ENCODE measurements at places on chromosomes 4 and X. TPM values are rescaled to one million over a fixed set of nuclear protein-coding genes. Genes with fewer than 3 reads are reported as not detected.

GRCh38 chrX:77143907-77144306 lies 303.3 kb upstream of the FGF16 start:
- H3K4me1 ChIP-seq = no peaks in the 10 kb centered on the region
- H3K36me3 ChIP-seq = no peaks in the 10 kb centered on the region
- H3K4me3 ChIP-seq = no peak overlapping the region
- H3K27me3 ChIP-seq = no peaks in the 10 kb centered on the region
- DNase-seq = no peak

DNA sequence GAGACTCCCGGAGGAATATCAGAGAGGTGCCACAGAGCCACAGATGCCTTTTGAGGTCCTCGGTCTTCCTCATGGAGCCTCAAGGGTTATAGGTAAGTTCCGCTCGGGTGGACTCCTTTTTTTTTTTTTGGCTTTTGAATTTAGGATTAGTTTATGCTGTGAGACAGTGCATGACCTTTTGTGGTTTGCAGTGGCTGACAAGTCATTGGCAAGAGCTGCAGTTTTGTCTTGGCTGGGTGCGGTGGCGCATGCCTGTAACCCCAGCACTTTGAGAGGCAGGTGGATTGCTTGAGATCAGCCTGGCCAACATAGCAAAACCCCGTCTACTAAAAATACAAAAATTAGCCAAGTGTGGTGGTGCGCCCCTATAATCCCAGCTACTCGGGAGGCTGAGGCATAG lies 4.5 kb upstream of the GRSF1 start:
- no peak overlapping the region for H3K27ac ChIP-seq
- no peak overlapping the region for H3K4me3 ChIP-seq
- H3K36me3 ChIP-seq = no peaks in the 10 kb centered on the region
- no peaks in the 10 kb centered on the region for H3K27me3 ChIP-seq
- H3K4me1 ChIP-seq = peaks cover 29% of the 10 kb centered on the region
- DNase-seq = peak; percentile 47

DNA sequence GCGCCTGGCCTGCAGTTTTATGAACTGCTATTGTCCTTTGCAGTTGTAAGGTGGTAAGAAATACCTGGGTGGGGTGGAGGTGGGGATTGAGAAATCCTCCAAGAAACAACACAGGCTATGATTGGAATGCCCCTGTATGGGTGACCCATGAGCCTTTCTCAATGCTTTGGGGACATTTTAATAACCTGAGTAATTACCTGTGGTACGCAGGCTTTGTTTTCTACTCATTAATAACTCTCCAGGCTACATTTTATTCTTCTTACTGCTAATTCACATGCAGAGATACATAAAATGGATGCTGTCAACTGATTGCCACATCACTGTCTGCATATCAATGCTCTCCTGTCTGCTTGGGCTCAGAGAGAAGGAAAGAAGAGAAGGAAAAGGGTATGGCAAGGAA lies 41.8 kb downstream of the PHEX start:
- DNase-seq = no peak
- no peak overlapping the region for H3K27ac ChIP-seq
- no peaks in the 10 kb centered on the region for H3K27me3 ChIP-seq
- H3K4me3 ChIP-seq = no peak overlapping the region
- peaks cover 5% of the 10 kb centered on the region for H3K36me3 ChIP-seq

DNA sequence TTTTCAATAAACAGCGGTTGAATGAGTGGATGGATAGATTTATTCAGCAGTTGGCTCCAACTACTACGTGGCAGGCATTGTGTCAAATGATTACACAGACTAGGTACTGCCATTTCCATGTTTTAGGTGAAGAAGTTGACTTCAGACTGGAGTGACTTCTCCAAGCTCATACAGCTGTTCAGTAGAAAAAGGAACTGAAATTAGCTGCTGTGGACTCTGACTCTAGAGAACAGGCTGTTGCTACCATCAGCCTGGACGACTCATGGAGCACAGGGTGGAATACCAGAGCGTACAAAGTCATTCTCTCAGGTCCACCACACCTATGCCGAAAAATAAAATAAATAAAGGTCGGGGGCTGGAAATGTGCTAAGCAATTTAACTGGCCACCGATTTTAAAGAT lies 45.3 kb downstream of the TENM3 start:
- no peaks in the 10 kb centered on the region for H3K4me1 ChIP-seq
- H3K27ac ChIP-seq = no peak overlapping the region
- DNase-seq = no peak
- no peaks in the 10 kb centered on the region for H3K36me3 ChIP-seq

DNA sequence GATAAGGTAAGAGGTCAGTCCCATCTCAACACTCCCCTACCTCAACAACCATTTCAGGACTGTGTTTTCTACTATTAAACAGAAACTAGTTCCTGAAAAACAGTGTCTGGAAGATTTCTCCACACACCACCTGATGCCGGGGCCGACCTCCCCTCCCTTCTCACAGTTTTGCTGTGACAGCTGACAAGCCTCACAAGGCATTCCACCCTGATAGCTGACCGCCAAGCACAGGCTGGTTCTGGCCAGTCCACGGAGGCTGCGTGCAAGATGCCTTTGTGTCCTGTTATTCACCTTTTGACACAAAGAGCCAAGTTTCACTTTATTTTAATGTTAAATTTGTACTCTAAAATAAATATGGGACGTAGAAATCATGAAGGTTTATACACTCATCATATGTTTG lies 758.6 kb downstream of the PDHA2 start:
- no peaks in the 10 kb centered on the region for H3K27me3 ChIP-seq
- H3K4me3 ChIP-seq = no peak overlapping the region
- H3K27ac ChIP-seq = no peak overlapping the region
- H3K4me1 ChIP-seq = no peaks in the 10 kb centered on the region
- no peaks in the 10 kb centered on the region for H3K36me3 ChIP-seq

DNA sequence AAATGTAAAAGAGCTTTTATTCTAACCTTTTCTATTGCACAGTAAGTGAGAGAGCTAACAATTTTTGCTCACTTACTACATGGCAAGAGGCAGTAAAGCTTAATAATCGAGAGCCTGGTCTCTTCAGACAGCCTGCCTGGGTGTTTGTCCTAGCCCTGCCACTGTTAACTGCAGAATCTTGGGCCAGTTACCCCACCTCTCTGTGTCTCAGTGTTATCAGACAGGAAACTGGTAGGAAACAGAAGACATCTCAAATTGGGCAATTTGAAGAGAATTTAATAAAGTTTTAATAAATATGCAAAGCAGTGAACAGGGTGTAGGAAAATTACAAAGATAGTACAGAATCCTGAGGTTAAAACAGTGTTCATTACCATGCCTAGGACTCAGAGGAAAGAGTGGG lies 13.4 kb downstream of the STAP1 start:
- H3K4me1 ChIP-seq = peaks cover 42% of the 10 kb centered on the region
- no peaks in the 10 kb centered on the region for H3K36me3 ChIP-seq

DNA sequence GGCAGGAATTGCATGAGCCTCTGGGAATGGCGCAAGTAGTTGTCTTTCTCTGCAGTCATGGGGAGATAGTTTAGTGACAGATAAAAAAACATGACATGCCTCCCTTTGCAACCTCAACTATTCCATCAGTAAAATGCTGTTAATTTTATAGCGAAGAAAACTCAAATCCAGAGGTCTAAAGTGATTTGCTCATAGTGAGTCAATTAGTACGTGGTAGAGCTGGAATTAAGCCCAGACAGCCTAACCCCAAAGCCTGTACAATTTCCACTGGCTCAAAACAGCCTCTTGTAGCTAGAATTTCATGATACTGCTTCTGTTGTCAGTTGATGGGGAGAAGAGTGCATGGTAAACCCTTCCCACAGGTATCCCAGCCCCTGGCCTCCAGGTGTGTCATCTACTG lies 81.3 kb upstream of the TRPC5 start:
- no peak overlapping the region for H3K27ac ChIP-seq
- no peak for DNase-seq
- H3K36me3 ChIP-seq = no peaks in the 10 kb centered on the region
- H3K4me3 ChIP-seq = no peak overlapping the region

DNA sequence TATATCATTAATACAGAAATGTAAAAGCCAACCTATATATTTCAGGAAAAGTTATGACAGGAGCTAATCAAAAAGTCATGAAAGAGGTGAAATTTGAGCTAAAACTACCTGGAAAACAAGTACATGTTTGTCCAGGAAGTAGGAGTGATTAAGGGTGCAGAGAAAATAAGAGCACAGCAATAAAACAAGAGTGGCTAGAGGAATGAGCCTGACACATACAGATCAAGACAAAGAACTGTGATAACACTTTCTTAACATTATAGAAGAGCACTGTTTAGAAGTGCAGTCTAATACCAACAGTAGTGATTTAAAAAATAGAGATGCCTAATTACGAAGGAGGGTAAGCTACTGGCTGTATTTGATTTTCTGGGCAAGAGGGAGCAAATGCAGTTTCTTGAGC lies 125.1 kb downstream of the WDFY3 start:
- H3K36me3 ChIP-seq = no peaks in the 10 kb centered on the region
- H3K4me3 ChIP-seq = no peak overlapping the region
- no peaks in the 10 kb centered on the region for H3K4me1 ChIP-seq
- DNase-seq = no peak
- H3K27ac ChIP-seq = no peak overlapping the region

DNA sequence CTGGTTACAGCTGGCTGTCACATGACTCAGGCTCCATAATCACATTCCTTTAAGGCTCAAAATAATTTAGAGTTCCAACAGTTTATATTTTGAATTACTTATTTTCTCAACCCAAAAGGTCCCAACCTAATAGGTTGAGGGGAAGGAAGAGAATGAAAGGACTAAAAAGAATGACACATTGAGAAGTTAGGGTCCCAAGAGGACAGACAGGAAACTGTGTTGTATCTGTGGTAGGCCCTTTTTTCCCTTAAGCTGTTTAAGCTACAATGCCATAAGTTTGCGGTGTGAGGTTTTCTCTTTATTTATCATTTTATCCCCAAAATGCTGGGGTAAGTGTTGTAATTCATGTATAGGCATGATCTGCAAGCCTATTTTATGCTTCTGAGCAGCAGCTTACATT lies 290.2 kb downstream of the ZNF674 start:
- H3K27me3 ChIP-seq = no peaks in the 10 kb centered on the region
- H3K27ac ChIP-seq = no peak overlapping the region
- H3K4me1 ChIP-seq = peaks cover 7% of the 10 kb centered on the region

DNA sequence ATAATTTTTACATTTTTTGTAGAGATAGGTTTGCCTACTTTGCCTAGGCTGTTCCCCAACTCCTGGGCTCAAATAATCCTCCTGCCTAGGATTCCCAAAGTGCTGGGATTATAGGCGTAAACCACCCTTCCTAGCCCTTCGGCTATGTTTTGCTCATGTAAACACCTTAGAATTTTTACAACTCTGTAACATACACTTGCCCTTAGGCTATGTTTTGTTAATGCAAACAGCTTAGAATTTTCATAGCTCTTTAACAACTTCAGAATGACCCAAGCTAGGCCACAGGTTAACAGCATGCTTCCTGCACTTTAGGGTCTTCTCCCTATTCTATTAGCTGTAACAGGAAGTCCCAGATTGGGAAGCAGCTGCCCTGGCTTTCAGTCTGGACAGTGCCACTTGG lies 24.2 kb downstream of the KLHL15 start:
- no peak overlapping the region for H3K27ac ChIP-seq
- no peak for DNase-seq
- peaks cover 20% of the 10 kb centered on the region for H3K4me1 ChIP-seq
- no peaks in the 10 kb centered on the region for H3K27me3 ChIP-seq
- no peak overlapping the region for H3K4me3 ChIP-seq
- peaks cover 29% of the 10 kb centered on the region for H3K36me3 ChIP-seq

GRCh38 chrX:48663241-48663640 lies 20.4 kb upstream of the WAS start:
- peak; percentile 24 for DNase-seq
- H3K36me3 ChIP-seq = no peaks in the 10 kb centered on the region
- H3K27ac ChIP-seq = no peak overlapping the region
- no peak overlapping the region for H3K4me3 ChIP-seq

DNA sequence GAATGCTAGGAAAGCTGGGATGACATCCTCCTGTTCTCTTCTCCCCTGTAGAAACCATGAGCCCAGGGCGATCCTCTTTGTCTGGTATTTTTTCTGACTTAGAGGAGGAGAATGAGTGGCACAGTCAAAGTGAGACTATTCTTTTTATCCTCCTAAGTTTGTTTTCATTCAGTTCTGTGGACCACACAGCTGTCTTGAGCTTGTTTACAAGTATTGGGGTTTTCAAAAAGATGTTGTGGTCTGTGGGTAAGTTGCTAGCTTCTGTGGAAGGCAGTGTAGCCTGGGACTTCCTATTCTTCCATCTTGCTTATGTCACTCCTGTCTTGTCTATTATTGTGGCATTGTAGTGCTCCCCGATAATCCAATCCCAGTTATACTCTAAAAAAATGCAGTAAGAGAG lies 223.0 kb downstream of the PAPSS1 start:
- no peaks in the 10 kb centered on the region for H3K4me1 ChIP-seq
- H3K4me3 ChIP-seq = no peak overlapping the region
- no peak overlapping the region for H3K27ac ChIP-seq

GRCh38 chr4:180932370-180933001 lies 1310.7 kb upstream of the TENM3 start:
- H3K4me1 ChIP-seq = no peaks in the 10 kb centered on the region
- no peaks in the 10 kb centered on the region for H3K36me3 ChIP-seq
- no peak for DNase-seq
- no peak overlapping the region for H3K27ac ChIP-seq
- H3K27me3 ChIP-seq = no peaks in the 10 kb centered on the region
- H3K4me3 ChIP-seq = no peak overlapping the region

DNA sequence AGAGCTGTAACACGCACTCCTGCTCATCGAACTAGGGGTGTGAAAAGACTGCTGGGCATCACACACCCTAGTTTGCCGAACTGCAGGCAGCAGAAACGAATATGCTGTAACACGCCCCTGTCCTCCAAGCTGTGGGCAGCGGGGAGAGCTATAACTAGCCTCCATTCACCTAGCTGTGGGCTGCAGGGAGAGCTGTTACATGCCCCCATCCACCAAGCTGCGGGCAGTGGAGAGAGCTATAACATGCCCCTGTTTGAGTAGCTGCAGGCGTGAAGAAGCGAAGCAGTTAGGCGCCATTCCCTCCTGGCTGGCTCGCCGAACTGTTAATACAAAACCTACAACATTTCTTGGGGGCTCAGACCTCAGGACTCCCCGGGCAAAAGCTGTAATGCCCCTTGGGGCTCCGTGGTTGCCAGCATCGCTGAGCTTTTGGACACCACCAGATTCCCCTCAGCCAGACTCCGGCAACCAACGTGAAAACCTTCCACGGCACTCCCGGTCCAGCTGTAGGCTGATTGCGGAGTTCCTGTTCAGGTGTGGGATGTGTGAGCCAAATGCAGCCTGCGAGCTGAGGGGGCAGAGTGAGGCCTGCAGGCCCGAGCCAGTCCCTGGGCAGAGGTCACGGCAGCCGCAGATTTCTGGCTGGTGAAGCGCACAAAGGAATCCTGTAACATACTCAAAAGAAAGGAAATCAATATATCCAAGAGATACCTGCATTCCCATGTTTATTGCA lies 41.1 kb upstream of the ANKRD17 start:
- H3K4me1 ChIP-seq = no peaks in the 10 kb centered on the region
- no peak overlapping the region for H3K4me3 ChIP-seq
- H3K36me3 ChIP-seq = peaks cover 7% of the 10 kb centered on the region
- H3K27ac ChIP-seq = no peak overlapping the region

The DSPP gene
- total RNA-seq = not detected

The HTN1 gene
- not detected for total RNA-seq

The F8A2 gene
- total RNA-seq = not detected

The PAGE4 gene
- not detected for total RNA-seq

The SHOX gene
- total RNA-seq = not detected

The CDX4 gene
- total RNA-seq = not detected

The TLR8 gene
- not detected for total RNA-seq

Measured in activated CD4-positive, alpha-beta T cell treated with anti-CD3 and anti-CD28 coated beads for 36 hours (primary cell).